ENCODE measurements at places on chromosomes 4 and X.

DNA sequence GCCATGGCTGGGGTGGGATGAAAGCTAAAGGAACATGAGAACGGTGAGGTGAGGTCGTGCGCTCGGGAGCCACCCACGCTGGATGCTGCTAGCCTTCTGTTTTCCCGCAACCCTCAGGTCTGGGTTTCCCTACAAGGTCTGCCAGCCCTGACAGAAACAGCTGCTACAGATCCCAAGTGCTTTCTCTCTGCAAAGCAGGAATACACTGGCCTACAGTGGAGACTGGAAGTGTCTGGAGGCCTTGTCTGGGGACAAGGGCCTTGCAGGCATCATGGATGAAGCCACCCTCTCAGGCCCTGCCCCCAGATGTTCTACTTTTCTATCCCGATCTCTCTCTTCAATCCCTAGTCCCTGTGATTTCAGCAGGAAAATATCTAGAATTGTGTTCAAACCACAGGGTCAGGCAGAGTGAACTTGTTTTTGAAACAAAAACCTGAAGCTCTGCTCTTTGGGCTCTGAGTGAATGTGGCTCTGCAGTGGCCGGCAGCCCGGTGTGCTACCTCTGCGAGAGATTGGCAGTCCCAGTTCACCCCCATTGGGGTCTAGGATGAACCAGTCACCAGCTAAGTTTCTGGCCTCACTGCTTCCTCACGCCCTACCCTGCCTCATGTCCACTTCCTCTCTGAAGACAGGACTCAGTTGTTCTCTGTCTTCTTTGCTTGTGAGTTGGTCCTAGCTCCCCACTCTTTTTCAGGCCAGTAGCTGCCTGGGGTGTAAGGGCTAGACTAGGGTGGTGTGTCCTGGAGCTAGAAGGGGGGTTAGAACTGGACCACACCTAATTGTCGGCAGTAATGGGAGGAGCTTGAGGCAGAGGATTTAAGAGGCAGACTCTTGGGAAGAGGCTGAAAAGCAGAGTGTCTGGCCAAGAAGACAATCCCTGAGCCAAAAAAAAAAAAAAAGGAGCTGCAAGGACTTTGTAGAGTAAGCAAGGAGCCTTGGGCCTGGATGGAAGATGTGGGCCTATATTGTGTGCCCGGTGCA lies 89.6 kb downstream of the RTL5 start:
- DNase-seq: peak; percentile 63

DNA sequence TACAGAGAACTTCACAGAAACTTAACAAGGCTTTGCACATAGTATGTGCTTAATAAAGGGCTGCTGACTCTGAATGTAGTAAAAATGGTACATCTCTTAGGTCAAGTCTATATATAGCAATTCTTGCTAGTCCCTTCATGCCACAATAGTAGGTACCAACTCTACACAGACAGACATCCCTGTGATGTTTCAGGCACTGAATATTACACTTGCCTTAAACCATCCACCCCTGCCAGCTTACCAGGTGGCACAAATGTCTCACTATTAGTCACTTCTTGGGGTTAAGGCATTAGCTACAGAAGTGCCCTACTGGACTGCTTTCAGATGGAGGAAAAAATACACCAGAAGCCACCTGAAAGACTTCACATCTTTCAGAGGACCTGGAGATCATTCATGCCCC lies 86.3 kb upstream of the CITED1 start:
- DNase-seq: no peak

- DNase-seq: no peak
Measured at GRCh38 chr4:26601204-26601603, 17.3 kb downstream of the TBC1D19 start.

GRCh38 chr4:183758758-183759447 lies 99.8 kb downstream of the TRAPPC11 start:
- no peak for DNase-seq

GRCh38 chrX:153491351-153491914 lies 3.3 kb upstream of the BGN start:
- DNase-seq: no peak

DNA sequence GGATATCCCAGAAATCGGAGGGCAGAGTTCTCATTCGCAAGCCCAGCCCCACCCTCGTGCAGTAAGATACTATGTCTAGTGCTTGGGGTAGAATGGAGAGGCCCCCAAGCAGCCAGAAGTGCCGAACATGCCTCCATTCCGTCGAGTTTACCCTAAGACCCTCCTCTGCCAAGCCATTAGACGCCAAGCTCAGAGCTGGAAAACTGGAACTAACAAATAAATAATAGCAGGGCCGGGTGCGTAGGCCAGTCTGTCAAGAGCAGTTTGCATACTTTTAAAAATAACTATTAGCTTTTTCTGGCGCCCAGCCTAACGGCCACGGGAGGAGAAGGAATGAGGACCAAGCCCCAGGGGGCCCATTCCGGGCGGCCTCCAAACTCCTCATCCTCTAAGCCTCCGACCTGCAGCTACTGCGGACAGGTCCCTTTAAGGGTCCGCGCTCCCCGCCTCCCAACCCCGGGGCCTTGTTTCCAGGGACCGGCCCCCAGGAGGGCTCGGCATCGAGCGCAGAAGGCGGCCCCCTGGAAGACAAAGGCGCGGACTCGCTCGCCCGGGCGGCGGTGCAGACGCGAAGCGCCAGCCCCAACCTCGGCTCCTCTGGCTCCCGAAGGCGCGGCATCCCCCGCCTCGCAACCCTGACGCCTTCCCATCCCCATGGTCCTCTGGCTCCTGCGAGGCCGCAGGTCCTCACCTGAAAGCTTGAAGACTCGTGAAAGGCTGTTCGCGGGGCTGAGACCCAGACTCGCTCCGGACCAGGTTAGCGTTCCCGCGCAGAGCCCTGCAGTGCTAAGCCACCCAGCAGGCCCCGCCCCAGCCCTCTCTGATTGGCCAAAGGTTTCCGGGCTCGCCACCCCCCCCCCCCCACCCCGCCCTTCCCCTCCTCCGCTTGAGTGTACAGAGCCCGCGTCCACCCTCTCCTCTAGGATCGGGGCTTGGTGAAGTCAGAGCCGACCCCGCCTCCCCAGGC lies at the start of gene TMSB15A:
TMSB15A (minus strand) TSS at position 765 of the 967 bp plus-strand sequence.
- DNase-seq: peak; percentile 40

- DNase-seq: no peak
Measured at GRCh38 chr4:151772274-151772673, 11.5 kb upstream of the GATB start.

GRCh38 chrX:139930916-139931645 lies 1.8 kb downstream of the ATP11C start:
- DNase-seq: peak; percentile 12

- DNase-seq: no peak
Measured at GRCh38 chr4:152063621-152064240, 302.9 kb upstream of the GATB start.

GRCh38 chrX:131745942-131746489 lies 202.1 kb downstream of the OR13H1 start:
- DNase-seq: no peak

GRCh38 chr4:88597970-88598660 lies 5.8 kb downstream of the HERC3 start:
- DNase-seq: no peak

- peak; percentile 54 for DNase-seq
Measured at GRCh38 chr4:189124149-189124758, 816.4 kb upstream of the FRG1 start.

Data from choroid plexus epithelial cell (primary cell).